Effector memory CD4-positive, alpha-beta T cell (primary cell): ENCODE measurements at places on chromosomes 13 and 19.
A peak's percentile ranks its signal among the peaks of the same experiment; 100 is the strongest.

DNA sequence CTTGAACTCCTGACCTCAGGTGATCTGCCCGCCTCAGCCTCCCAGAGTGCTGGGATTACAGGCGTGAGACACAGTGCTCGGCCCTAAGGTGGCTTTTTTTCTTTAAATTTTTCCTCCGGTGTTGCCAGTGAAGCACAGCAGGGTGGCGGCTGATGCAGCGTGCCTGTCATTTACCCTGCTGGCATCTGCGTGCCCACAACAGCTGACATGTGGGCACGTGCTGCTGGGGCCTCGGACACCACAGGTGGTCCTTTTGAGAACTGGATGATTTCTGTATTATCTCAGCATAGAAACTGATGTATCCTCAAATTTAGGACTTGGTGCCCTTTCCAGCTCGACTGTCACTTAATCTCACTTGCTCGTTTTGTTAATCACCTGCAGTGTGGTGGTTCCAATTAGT is 31.2 kb upstream of the TEX29 start:
- DNase-seq = no peak
- H3K4me3 ChIP-seq = no peak overlapping the region
- no peaks in the 10 kb centered on the region for H3K27me3 ChIP-seq
- H3K4me1 ChIP-seq = no peaks in the 10 kb centered on the region

DNA sequence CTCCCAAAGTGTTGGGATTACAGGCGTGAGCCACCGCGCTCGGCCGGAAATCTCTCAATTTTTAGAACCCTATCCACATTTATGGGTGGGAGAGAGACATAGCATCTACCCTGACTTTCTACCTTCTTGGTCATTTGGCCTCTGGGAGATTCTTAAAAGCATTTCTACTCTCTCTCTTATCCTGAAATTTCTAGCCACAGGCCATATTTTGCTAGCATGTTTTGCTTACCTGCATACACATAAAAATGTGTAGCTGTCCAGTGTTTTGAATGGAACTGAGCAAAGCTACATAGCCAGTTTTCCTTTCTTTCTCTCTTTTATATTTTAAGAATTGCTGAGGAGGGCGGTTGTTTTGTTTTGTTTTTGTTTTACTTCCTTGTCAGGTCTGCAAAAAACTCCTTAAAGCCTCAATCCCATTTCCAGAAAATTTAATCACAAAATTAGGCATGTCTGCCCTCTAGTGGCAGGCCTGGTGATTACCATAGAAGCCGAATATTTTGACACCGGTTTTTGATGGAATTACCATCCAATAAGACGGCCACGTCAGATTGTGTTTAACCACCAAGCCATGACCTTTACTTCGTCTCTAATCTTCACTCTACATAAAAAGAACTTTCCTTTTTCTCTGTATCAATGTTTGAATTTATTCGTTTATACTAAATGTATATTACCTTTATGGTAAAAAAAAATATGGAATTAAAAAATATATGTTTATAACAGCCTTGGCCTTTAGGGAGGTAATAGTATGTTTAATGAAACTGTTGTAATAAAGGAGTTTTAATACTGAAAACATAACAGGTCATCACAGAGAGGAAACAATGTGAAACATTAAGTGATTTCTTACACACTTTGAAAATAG is 34.4 kb upstream of the OXGR1 start:
- no peaks in the 10 kb centered on the region for H3K4me1 ChIP-seq
- peaks cover 4% of the 10 kb centered on the region for H3K27me3 ChIP-seq
- no peak overlapping the region for H3K27ac ChIP-seq
- H3K4me3 ChIP-seq = no peak overlapping the region

GRCh38 chr19:35279985-35280821 is 2.1 kb upstream of the HAMP start:
- no peak for DNase-seq
- H3K27ac ChIP-seq = no peak overlapping the region
- peaks cover 27% of the 10 kb centered on the region for H3K36me3 ChIP-seq
- H3K4me1 ChIP-seq = no peaks in the 10 kb centered on the region

- no peak overlapping the region for H3K27ac ChIP-seq
- no peak for DNase-seq
Observed at GRCh38 chr13:112802802-112803195, 113.0 kb downstream of the ATP11A start.

DNA sequence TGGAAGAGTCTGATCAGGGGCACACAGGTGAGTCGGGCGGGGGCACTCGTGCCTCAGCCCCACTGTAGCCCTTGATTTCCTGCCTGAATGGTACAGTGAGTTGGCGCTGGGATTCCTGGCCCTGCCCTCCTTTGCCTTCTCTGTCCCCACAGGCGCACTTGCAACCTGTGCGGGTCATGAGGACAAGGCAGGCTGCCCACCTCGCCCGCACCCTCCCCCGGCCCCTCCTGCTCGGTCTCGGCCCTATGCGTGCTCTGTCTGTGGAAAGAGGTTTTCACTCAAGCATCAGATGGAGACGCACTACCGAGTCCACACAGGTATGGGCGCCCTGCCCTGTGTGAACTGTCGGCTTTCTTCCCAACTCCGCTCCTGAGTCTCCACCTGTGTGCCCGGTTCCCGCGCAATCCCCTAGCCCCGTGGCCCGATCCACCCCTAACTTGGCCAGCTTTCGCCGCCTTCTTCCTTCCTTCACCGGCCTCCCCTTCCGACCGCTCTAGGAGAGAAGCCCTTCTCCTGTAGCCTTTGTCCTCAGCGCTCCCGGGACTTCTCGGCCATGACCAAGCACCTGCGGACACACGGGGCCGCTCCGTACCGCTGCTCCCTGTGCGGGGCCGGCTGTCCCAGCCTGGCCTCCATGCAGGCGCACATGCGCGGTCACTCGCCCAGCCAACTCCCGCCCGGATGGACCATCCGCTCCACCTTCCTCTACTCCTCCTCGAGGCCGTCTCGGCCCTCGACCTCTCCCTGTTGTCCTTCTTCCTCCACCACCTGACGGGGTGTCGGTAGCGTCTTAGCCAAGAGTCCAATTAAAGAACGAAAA is 1.6 kb upstream of the KMT2B start:
- H3K4me3 ChIP-seq = peak overlapping the region; percentile 84
- H3K27me3 ChIP-seq = no peaks in the 10 kb centered on the region
- peaks cover 45% of the 10 kb centered on the region for H3K4me1 ChIP-seq
- H3K36me3 ChIP-seq = peaks cover 4% of the 10 kb centered on the region
- peak overlapping the region; percentile 80 for H3K27ac ChIP-seq
- DNase-seq = no peak

DNA sequence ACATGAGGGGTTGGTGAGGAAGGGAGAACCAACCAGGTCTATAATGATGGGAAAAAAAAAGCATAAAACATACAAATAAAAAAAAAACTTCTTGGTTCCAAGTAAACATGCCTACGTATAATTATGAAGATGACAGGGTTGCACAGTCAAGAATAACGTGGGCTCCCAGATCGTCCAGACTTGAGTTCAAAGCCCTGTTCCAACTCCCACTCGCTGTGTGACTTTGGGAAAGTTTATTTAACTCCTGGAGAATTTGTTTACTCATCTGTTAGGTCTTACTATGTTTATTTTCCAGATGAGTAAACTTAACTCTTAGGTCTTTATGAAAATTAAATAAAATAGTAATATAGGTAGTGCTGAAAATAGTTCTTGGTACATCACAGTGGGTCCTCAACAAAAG is 13.8 kb downstream of the STARD13 start:
- no peaks in the 10 kb centered on the region for H3K36me3 ChIP-seq
- H3K27me3 ChIP-seq = no peaks in the 10 kb centered on the region
- DNase-seq = no peak
- no peak overlapping the region for H3K27ac ChIP-seq
- no peak overlapping the region for H3K4me3 ChIP-seq
- H3K4me1 ChIP-seq = no peaks in the 10 kb centered on the region

- no peak overlapping the region for H3K27ac ChIP-seq
- no peaks in the 10 kb centered on the region for H3K27me3 ChIP-seq
Observed at GRCh38 chr13:69389899-69390298, 717.7 kb upstream of the ATXN8OS start.
